ENCODE measurements at places on chromosomes 1 and 21.

GRCh38 chr1:99681583-99681982 lies 35.7 kb downstream of the PALMD start:
- no peak for DNase-seq

GRCh38 chr1:232176222-232176621 lies 453.7 kb downstream of the SIPA1L2 start:
- DNase-seq, result no peak

DNA sequence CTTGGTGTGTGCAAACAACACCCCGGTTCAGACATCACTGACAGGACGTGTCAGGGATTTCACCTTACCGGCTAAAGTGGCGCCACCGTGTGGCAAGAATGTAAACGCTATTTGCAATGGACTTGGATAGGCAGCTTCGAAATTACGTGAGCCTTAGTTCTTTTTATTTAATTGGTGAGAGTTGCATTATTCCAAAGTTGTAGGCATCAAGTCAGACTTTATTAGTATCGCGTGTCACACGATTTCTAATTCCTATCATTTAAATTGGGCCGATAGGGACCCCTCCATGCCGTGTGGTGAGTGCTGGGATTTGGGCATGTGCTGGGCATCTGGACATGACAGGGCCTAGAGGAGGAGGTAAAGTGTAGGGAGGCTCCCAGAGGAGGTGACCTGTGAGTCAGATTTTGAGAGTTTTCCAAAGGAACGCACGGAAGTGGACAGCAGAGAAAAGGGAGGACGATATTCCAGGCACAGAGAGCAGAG lies 14.5 kb upstream of the CPT2 start:
- peak; percentile 80 for DNase-seq

DNA sequence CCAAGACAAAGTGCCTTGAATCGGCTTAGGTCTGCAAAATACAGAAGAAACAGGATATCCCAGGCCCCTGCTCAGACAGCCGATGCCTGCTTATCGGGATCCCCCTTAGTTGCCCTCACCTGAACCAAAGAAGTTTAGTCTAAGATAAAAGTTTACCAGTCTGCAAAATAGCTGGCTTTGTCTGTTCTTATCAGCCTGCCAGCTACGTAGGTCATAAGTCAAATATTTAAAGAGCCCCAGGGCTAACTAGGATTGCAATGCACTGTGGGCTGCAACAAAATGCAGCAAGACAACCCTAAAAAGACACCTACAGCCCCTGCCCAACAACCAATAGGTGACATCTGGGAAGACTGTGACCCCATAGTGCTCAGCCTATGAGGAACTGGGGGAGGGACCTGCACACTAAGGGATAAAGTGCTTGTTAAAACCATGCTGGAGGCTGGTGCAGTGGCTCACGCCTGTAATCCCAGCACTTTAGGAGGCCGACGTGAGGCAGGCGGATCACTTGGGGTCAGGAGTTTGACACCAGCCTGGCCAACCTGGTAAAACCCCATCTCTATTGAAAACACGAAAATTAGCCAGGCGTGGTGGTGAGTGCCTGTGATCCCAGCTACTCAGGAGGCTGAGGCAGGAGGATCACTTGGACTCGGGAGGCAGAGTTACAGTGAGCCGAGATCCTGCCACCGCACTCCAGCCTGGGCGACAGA lies 27.4 kb downstream of the LRRC3 start:
- DNase-seq, result no peak

DNA sequence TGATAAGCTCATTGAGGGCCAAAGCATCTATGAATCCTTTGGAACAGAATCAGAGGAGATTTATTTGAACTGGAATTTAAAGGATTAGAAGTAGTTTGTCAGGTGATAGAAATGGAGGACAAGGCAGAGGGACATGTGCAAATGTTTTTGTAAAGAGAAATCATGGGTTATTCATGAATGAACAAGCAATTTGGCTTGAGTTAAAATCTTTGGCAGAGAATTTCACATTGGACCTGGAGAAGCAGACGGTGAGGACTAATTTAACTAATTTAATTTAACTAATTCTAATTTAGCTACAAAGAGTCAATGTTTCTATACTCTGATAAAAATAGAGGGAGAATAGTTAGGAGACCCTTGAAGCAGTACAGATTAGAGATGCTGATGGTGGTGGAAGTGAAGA lies 36.3 kb downstream of the SNX7 start:
- no peak for DNase-seq

- no peak for DNase-seq
Measured at GRCh38 chr1:103348136-103348535, 177.4 kb upstream of the RNPC3 start.

DNA sequence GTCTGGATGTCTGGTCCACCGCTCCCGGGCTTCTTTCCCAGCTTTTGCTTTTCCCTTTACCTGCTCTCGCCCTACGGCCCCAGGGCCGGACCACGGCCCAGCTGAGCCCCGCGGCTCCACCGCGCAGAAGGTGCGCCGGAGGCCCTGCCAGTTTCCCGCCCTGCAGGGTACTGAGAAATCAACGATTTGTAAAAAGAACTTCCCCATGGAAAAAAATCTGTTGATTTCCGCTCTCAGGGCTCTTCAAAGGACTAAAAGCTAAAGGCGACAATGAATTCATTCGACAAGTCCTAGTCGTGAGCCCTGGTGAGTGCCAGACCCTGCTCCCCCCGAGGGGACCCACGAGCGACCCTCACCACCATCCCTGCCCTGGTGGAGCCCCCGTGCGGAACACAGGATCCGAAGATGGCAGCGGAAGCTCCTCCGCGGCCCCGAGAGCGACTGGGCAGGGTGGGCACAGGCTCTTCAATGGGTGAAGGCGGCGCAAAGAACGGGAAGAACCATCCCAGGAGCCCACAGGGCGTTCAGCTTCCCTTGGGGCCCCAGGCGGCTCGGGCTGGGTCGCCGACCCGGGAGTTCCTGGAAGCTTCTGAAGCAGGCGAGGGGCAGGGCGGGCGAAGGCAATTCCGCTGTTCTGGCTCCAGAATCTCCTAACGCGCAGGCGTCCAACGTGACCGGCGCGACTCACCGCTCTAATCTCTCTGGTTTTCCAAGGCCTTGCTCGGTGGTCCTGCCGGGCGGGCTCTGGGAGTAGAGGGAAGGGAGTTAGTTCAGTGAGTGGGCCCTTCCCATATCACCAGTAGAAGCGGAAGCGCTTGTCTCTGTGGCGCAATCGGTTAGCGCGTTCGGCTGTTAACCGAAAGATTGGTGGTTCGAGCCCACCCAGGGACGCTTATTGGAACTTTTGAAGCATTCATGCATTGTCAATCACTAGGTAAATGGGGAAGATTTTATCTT lies 6.6 kb upstream of the RNU1-2 start:
- peak; percentile 66 for DNase-seq

DNA sequence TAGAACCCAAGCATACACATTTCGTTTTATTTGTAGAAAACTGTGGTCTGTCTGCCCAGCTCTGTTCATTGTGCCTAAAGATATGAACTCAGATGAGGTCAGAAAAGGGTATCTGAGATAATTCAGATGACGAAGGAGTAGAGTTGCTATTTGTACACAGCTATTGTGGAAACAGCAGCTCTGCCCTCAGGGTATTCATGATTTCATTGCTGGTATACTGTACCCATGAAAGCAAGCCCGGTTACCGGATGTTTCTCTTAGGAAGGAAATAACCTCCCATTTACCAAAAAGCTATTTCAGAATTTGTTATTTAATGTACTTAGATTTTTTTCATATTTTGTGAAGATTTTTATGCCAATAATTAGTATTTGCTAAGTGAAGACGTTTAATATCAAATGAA lies 37.8 kb downstream of the SMAP2 start:
- no peak for DNase-seq

DNA sequence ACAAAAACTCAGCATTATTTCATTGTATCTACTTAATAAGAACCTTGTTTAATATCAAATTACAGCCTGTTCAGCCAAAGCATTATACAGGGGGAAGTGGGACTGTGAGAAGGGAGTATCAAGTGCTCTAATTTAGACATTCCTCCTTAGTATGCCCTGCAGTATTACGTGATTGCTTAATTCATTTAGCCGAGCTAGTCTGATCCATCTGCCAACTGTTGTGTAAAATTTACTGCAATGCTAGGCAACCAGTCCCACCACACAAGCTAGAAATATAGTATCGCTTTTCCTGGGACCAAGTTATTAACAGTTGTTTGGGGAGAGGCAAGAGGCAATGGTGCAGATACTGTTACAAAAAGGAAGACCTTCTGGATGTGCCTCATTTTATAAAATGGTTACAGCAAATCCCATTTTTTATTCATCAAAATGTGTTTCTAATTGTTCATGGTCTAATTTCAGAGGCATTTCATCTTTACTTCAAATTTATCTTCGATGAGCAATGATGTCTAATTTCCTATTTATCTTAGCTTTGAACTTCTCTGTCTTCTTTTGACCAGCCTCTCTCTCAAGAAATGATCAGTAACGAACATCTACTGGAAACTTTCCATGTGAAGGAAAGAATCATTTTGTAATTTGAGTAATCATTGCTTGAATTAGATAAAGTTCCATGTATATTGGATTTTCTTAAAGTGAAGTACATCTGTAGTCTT lies 283.3 kb downstream of the DUSP10 start:
- DNase-seq, result no peak

DNA sequence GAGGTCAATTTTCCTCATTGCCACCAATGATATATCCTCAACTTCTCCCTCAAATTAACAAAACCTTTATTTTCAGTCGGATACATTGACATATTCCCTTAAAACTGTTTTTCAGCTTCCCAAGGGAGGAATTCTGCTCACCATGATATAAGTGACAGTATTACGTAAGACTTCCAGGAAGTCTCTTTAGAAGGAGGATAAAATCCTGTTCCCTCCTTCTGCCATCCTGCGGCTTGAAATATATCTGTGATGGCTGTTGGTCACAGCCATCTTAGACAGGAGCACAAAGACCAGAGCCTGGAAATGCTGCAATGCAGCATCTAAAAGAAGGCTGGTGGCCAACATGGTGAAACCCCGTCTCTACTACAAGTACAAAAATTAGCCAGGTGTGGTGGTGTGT lies 270.4 kb downstream of the GPATCH2 start:
- DNase-seq, result no peak

- DNase-seq, result no peak
Measured at GRCh38 chr1:191857600-191857999, 300.7 kb upstream of the RGS18 start.

DNA sequence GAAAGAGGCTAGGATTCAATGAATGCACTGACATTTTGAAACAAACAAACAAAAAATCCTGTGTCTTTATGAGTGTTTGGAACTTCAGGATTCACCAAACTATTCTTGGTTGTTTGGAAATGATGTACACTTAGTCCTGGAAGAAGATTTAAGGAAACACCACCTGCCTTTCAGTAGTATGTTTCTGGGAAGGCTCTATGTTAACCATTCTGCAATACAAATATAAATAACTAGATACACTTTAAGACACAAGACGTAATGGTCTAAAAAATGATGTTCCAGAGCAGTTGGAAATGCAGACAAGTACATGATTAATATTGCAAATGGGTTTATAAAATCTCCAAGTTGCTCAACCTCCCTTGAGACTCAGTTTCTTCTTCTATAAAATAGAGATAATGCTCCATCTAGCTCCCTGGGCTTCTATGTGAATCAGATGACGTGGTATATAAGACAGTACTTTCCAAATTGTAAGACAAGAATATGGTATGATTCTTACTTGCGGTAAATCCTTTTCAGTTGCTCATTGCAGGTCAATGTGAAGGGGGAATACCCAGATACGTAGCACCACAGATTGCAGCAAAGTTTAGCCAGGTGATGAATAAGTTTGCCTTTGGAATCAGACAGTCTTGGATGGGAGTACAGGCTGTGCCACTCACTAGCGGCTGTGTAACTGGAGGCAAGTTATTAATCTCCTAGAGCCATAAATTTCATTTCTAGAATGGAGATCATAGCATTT lies 224.8 kb upstream of the SGIP1 start:
- no peak for DNase-seq

- no peak for DNase-seq
Measured at GRCh38 chr1:25096307-25097150, 135.8 kb downstream of the SYF2 start.

DNA sequence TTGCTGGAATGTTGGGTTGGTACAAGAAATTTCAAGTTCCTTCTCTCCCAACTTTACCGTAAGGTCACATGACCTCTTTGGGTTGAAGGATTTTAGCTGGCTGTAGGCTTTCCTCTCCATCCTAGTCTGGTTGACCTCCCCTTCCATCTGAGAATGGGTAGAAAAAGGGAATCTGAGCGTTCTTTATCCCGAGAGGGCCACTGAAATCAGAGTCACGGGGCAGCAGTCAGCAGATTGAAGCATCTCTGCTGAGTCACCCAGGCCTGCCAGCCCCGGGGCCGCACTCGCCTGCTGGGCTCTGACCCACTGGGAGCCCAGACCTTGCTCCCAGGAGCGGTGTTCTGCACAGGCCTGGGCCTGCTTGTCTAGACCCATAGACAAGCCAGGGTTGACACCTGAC lies 31.0 kb downstream of the TMCC2 start:
- DNase-seq, result no peak

DNA sequence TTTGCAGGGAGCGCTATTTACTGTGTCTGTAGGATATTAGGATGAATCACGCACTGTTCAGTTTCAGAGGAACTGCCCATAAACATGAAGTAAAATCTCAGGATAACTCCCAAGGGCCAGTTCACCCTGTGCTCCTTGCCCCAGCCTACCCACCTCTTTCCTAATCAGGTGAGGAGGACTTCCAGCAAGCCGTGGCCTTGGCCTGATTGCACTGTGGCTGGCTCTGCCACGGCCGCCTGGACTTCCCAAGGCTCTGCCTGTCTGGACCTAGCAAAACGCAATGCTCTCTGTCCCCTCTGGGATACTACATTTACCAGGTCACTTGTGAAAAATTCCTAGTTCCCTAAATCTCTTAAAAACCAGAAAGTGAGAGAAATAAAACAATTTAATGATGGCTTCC lies 7.4 kb upstream of the ASCL5 start:
- DNase-seq, result no peak

DNA sequence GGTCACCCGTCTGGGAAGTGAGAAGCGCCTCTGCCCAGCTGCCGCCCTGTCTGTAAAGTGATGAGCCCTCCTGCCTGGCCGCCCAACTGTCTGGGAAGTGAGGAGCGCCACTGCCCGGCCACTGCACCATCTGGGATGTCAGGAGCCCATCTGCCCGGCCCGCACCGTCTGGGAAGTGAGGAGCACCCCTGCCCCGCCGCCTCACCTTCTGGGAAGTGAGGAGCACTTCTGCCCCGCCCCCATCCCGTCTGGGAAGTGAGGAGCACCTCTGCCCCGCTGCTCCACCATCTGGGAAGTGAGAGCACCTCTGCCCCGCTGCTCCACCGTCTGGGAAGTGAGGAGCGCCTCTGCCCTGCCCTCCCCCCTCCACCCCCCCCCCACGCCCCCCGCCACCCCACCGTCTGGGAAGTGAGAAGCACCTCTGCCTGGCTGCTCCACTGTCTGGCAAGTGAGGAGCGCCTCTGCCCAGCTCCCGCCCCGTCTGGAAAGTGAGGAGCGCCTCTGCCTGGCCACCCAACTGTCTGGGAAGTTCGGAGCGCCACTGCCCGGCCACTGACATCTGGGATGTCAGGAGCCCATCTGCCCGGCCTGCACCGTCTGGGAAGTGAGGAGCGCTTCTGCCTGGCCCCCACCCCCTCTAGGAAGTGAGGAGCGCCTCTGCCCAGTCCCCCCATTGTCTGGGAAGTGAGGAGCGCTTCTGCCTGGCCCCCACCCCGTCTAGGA lies 4.5 kb upstream of the ZZZ3 start:
- no peak for DNase-seq

- DNase-seq, result no peak
Measured at GRCh38 chr1:52911541-52911940, 10.0 kb downstream of the ECHDC2 start.
